Naive B cell (primary cell): ENCODE measurements at places on chromosomes 5 and 9. TPM values are rescaled to one million over a fixed set of nuclear protein-coding genes. Genes with fewer than 3 reads are reported as not detected.

GRCh38 chr5:133611357-133612248 is 738 bp downstream of the FSTL4 start:
- peak; percentile 13 for DNase-seq

DNA sequence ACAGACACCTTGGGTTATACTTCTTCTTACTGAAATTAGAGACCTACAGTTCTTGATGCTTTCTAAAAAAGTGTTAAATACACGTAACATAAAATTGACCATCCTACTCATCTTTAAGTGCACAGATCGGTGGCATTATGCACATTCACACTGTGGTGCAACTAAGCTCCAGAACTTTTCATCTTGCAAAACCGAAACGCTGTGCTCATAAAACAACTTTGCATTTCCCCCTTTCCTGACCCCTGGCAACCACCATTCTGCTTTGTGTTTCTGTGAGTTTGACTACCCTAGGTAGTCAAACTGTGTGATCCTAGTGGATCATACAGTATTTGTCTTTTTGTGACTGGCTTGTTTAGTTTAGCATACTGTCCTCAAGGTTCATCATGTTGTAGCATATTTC is 3.9 kb downstream of the MVB12B start:
- DNase-seq: no peak

DNA sequence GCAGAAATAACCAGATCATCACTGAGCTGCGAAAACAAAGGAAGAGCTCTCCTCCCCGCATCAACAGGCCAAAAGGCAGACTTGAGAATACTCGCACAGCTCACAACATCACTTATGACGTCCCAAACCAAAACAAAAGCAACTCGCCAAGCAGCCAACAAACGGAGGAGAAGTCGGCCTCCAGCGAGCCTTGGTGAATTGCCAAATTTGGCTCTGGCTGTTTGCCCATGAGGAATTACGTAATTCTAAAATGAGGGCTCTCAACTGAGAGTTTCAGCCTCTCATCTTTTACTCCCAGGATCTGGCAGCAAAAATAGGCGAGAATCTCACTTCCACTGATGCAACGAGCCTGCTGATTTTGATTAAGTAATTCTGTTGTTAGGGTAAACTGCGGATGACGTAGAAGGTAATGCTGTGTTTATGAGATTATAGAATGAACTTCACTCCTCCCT is 51.7 kb upstream of the SEMA6A start:
- DNase-seq: no peak

BHMT2 gene
- not detected for polyA plus RNA-seq

- no peak for DNase-seq
Observed at GRCh38 chr5:61647672-61648071, 315.6 kb downstream of the ZSWIM6 start.

DNA sequence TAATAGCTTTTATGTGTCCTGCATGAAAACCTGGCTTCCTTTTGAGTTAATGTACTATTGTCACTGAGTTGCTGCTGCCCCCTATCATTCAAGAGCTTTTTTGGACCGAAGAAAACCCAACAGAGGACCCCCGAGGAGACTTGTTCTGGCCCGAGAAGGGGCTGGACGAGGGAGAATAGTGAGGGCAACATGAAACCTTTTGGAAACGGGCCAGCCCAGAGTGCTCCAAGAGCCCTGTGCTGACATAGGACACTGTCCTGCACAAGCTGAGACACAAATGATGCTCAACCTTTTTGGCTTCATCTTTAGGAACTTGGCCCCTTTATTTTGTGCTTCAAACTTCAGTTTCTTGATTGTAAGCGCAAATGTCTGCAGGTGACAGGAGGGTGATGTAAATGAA is 4.0 kb upstream of the GADD45G start:
- DNase-seq: no peak

DNA sequence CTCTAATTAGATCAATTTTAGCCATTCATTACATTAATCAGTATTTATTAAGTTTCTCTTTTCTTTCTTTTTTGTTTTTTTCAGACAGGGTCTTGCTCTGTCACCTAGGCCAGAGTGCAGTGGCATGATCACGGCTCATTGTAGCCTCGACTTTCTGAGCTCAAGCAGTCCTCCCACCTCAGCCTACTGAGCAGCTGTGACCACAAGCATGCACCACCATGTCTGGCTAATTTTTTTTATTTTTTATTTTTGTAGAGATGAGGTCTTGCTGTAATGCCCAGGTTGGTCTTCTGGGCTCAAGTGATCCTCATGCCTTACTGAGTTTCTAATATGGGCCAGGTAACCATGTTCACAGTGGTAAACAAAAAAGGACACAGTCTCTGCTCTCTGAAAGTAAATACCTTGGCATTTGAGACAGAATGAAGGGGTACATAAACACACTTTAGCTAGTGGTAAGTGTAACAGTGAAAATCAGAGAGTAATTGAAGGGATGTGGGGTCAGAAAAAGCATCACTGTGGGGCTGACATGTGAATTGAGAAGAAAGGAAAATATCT is 336.3 kb downstream of the ADGRV1 start:
- no peak for DNase-seq

GRCh38 chr9:93280661-93281259 is 96.8 kb downstream of the WNK2 start:
- no peak for DNase-seq

CDC25C gene
- polyA plus RNA-seq: 0.48 TPM

DNA sequence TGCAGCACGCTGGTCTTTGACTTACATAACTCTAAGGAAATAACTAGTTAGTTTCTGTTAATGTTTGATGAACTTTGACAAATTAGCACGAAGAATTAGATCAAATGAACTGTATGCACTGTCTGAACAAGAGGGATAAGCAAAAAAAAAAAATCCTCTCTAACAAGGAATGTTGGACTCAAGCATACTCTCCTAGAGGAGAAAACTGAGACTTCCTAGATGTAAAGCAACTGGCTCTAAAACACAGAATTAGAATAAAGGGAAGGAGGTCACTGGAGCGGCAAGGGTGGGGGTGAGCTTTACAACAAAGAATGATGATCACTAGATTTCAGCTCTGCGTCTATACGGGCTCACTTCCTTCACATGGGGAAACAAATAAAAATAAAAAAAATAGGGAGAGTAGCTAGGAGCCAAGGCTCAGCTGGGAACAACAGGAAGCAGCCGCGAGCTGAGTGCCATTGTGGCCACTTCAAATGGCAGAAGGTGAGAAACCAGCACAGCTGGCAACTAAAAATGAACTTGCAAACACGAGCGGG is 48.7 kb upstream of the CEMIP2 start:
- no peak for DNase-seq
